ENCODE measurements at places on chromosomes 2 and 18. TPM values are rescaled to one million over a fixed set of nuclear protein-coding genes. Genes with fewer than 3 reads are reported as not detected.

SAG gene
- not detected for total RNA-seq

SCG2 gene
- total RNA-seq = 0.32 TPM

CMPK2 gene
- total RNA-seq = 6.0 TPM

WIPF1 gene
- total RNA-seq = 27.4 TPM

SP140 gene
- total RNA-seq = 1.2 TPM

NPPC gene
- not detected for total RNA-seq

CHST9 gene
- not detected for total RNA-seq

TRABD2A gene
- 0.36 TPM for total RNA-seq

TMEM198 gene
- total RNA-seq = 2.1 TPM

RUFY4 gene
- total RNA-seq = not detected

CHRND gene
- total RNA-seq = not detected

SCN9A gene
- 2.6 TPM for total RNA-seq

SERPINB4 gene
- not detected for total RNA-seq

COL5A2 gene
- 1,022 TPM for total RNA-seq

PSD4 gene
- total RNA-seq = 13.6 TPM

YES1 gene
- 102 TPM for total RNA-seq

STON1 gene
- 19.3 TPM for total RNA-seq

NETO1 gene
- total RNA-seq = not detected

RIT2 gene
- not detected for total RNA-seq

PCARE gene
- total RNA-seq = not detected

TUBB6 gene
- total RNA-seq = 687 TPM

PLEK gene
- total RNA-seq = not detected

HOXD10 gene
- total RNA-seq = not detected

PROKR1 gene
- not detected for total RNA-seq
